ENCODE measurements at places on chromosomes 1 and 21.

DNA sequence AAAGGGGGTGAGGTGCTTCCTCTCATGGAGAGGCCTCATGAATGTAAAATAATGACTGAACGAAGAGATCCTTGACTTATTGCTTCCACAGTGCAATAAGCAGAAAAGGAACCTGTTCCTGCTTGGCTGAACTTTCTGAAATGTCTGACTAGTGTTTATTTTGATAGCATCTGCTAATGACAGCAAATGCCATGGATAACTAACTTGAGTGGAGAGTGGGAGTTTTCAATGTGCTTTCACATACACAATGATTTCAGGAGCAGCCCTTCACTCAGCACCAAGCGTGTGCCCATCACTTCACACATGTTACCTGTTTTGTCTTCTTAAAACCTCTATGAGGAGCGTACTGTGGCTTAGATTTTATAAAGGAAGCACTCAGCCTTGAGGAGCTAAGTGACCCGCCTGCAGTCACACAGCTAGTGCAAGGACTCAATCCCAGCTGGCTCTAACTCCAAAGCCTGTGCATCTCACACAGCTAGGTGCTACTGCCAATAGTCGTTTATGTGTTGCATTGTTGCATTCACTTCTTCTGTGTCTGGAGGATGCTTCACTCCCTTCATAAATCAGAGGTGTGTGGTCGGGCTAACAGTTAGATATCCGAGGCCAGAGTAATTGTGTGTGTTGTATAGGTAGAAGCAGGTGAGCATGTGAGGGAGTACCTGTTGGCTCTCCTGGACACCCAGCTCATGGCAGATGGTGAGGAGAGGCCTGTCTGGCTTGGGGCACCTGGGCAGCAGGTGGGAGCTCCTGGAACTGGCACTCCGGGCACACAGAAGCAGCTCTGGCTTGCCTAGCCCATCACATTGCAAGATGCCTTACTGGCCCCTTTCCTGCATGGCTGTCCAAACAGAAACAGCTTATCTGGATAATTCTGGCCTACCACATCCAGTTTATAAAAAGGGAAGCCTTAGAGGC is 12.8 kb downstream of the CASQ2 start:
- DNase-seq: no peak

DNA sequence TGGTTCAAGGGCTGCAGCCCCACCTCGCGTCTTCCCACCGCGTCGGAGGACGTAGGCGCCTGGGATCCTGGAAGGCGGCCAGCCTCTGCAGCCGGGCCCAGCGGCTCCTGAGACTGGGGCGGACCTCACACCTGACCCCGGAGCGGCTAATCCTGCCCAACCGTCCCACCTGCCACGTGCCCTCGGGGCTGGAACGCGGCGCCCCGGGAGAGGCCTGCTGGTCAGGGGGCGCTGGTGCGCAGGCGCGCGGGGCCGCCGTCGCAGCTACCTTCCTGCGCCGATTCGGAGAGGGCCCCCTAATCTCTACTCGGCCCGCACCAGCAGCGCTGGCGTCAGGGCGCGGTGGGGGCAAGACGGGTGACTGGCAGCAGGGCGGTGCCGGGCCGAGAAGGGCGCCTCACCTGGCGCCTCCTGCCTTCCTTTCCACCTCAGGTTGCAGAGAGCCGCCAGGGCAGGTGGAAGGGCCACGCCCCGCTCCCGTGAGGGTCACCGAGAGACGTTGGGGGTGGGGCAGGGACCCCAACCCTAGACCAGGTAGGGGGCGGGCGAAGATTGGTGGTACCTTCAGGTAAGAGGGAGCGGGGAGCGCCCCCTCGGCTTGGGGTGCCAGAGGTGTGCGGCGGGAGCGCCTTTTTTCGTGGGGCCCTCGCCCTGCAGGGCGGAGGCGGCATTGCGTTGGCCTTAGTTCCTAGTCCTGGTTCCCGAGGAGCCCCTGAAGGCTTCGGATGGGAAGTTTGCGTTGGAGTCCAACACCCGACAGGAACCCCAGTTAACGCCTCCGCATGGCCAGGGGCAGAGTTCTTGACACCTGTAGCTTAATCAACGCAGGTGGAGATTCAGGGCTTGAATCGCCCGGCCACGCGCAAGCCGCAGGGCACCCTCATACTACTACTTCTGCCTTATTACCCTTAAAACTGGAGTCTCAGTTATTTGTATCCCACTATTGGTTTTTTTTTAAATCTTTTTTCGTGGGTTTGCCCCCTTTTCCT is at the start of gene TDRD5:
Gene TDRD5, plus strand, starts transcription at position 241 of the 989 bp plus-strand sequence. CDS start 784 bp downstream, outside the sequence.
- DNase-seq: no peak

DNA sequence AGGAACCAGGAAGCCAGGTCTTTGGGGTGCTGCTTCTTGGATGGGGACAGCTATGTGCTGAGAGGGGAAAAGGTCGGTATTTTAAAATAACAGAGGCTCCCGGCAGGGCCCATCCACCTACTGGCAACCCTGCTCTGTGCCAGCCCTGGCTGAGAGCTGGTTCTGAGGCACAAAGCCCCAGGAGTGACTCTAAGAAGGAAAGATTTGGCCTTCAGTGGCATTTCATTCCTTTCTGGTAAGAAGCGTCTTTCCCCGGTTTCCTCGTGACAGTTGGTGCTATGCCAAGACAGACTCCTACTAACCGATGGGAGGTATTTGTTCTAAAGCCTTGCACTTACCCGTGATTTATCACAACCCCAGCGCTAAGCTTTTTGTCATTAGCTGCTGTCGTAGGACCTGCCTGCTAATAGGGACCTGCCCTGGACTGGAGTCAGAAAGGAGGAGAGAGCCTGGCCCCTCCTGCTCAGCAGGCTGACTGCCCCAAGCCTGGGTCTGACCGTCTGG is 123.1 kb upstream of the ADAR start:
- peak; percentile 72 for DNase-seq

DNA sequence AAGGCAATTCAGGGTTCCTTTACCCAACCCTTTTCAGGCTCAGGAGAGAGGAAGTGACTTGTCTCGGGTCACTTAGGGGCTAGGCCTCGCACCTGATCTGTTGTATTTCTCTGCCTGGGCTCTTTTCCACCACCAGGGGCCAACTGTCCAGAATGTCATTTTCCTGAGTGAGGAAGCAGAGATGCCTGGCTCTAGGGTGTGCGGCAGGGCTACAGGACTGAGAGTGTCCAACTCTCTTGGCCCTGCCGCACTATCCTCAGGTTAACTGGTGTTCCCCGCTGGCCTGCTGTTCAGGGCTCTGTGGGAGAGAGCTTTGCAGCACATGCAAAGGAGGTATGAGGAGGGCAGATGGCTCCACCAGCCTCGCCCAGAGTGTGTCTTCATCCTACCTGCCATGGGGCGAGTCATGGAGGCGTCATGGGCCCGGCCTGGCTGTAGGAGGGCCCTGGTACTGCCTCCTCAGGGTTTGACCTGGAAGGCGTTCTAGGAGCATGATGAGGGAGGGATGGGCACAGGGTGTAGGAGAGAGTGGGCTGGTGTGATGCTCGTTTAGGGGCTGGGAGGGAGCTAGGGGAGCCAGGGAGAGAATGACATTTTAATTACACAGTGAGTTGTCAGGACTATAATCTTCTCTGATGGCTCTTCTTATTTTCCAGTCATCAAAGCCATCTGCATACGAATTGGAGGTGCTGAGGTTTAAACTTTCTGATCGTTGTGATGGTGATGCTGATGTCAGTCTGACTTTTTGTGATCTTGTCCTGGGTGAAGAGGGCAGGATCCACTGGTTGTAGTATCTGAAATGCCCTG is 128.3 kb downstream of the NOS1AP start:
- no peak for DNase-seq

- DNase-seq: no peak
Measured at GRCh38 chr1:67983867-67984266, 66.6 kb downstream of the DIRAS3 start.

- DNase-seq: no peak
Measured at GRCh38 chr1:29304025-29304684, 67.8 kb downstream of the PTPRU start.

DNA sequence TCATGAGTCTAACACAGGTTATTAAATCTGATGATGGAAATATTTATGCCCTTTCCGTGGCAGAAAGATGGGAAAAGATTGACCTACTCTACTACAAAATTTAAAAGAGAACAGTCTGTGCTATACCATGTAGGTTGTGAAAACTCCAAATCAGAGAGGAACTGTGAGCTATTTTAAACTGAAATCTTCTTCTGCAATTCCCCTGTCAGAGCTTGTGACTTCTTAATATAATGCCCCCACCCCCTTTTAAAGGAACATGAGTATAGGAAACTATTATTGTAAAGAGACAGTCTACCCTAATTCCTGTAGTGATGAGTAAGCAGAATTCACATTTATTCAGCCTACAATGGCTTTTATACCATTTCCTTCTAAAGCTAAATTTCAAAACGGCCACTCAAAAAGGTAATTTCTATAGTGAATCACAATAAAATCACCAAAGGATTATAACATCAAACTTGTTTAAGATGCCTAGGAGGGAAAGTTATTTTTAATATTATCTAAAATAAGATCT is 11.7 kb downstream of the DSCAM start:
- DNase-seq: no peak

- peak; percentile 71 for DNase-seq
Measured at GRCh38 chr1:70071601-70072000, 133.8 kb downstream of the LRRC40 start.

GRCh38 chr1:63622849-63623566 is 29.8 kb downstream of the PGM1 start:
- no peak for DNase-seq

GRCh38 chr1:211724687-211725196 is 49.3 kb upstream of the NEK2 start:
- DNase-seq: no peak

GRCh38 chr1:29845910-29846309 is 609.6 kb downstream of the PTPRU start:
- DNase-seq: no peak

GRCh38 chr1:159856576-159856975 is 5.9 kb downstream of the VSIG8 start:
- DNase-seq: no peak

DNA sequence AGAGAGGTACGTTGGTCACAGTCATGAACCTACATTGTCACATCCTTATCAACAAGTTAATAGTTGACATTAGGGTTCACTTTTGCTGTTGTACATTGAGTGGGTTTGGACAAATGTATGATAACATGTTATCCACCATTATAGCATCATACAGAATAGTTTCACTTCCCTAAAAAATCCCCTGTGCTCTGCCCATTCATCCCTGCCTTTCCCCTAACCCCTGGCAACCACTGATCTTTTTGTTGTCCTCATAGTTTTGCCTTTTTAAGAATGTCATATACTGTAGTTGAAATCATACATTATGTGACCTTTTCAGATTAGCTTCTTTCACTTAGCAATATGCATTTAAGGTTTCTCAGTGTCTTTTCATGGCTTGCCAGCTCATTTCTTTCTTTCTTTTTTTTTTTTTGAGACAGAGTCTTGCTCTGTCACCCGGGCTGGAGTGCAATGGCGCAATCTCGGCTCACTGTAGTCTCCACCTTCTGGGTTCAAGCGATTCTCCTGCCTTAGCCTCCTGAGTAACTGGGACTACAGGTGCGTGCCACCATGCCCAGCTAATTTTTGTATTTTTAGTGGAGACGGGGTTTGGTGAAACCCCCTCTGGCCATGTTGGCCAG is 50.6 kb downstream of the UCK2 start:
- no peak for DNase-seq

GRCh38 chr1:201566933-201567801 is 28.2 kb downstream of the NAV1 start:
- no peak for DNase-seq

DNA sequence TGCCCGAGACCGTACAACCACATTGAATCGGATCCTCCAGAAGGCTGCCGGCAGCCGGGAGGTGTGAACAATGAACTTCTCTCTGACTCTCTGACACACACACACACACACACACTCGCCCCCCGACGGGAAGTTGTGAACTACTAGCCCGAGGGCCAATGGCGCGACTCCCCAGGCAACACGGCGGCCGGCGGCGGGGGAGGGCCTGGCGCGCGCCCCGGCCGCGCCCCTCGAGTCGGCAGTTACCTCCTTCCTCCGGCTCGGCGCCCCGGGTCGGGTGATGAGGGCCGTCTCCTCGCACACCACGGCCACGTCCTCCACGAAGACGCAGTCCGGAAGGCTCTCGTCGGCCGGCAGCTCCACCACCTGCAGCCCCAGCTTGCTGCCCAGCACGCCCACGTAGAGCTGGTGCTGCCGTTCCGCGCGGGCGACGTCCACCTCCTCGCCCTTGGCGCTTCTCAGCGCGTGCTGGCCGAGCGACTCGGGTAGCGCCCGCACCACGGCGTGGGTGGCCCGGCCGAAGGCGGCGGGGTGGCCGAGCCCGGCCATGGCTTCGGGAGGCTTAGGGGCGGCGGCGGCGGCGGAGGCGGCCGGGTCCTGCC is 361 bp downstream of the DDAH1 start:
- peak; percentile 80 for DNase-seq

- peak; percentile 28 for DNase-seq
Measured at GRCh38 chr21:36783612-36784374, 84.9 kb downstream of the SIM2 start.

GRCh38 chr1:91744953-91745639 is 140.9 kb downstream of the TGFBR3 start:
- peak; percentile 65 for DNase-seq
